ENCODE measurements at places on chromosomes 6 and 20.

DNA sequence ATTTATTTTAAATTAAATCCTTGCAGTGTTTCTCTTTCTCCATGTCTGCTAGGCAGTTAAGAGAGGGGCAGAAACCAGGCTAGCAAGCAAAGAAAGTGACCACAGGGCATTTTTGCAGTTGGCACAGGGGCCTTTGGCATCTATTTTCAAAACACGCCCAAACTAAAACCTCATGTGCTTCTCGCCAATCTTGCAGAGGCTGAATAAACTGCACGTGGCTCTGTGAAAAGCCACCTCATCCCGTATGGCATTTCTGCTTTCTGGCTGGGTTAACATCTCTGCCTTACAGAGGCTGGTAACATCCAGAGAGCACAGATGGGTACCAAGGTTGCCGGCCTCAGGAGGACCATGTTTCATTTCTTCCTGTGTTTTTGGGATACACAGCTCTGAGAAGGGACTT lies 54.6 kb downstream of the GJA10 start:
- no peak for DNase-seq

DNA sequence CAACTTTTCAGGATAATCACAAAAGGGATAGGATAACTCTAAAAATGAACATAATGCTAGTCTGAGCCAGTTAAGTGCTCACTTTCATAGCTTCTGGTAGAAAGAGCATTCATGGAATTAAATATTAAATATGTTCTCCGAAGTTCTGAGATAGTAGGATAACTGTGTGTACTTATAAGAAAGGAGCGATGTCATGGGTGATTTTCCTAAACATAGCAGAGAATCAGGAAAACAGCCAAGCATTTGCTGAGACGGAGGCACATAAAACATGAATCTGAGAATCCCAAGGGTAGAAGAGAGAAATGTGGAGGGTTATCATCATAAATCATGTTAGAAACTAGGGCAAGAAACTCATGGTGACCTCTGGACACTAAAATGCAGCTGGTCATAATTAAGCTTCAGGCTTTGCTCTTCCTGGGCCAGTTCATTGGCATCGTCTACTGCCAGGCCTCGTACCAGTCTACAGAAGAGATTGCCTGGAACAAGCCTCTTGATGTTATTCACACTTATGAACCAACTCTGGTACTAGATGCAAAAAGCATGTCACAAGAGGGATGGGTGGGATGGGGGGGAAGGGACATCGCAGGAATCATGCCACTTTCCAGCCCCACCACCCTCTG lies 436.6 kb downstream of the PRKN start:
- DNase-seq: no peak

DNA sequence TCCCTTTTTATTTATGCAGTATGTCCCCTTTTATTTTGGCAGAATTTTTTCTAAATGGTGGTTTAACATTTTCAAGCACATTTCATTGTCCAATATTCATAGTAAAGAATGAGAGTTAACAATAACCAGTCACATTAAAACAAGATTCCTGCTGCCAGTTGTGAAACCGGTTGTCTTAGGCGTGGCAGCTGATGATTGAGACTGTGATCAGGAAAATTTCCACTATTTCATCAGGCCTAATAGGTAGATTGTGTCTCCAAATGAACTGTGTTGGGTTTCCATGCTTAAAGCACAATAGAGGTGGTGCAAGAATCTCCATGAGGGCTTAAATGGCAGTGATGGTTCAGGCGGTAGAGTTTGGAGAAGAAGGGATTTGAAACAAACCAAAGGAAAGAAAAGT lies 15.3 kb downstream of the PRDM1 start:
- no peak for DNase-seq

DNA sequence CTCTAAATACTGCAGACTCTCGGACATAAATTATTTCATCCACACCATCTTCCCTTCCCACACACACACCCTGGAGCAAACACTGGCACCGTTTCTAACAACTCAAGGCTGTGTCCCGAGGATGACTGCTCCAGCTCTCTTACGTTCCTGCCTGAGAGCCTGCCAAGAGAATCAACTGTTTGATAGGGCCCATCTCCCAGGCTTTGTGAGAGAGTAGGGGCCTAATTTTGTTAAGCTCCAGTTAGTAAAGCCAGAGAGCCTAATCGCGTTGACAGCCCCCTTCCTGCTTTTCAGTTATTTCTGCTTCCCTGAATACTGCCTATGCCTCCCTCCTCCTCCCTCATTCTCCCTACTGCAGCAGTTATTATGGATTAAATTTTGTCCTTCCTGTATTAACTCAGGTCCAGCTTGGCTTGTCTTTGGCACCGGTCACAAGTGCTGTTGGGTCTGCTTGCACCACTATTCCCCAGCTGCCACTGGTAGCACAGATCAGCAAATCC lies 118.1 kb upstream of the TMEM181 start:
- DNase-seq: no peak

GRCh38 chr20:64042054-64042781 lies 6.2 kb downstream of the C20orf204 start:
- DNase-seq: no peak

DNA sequence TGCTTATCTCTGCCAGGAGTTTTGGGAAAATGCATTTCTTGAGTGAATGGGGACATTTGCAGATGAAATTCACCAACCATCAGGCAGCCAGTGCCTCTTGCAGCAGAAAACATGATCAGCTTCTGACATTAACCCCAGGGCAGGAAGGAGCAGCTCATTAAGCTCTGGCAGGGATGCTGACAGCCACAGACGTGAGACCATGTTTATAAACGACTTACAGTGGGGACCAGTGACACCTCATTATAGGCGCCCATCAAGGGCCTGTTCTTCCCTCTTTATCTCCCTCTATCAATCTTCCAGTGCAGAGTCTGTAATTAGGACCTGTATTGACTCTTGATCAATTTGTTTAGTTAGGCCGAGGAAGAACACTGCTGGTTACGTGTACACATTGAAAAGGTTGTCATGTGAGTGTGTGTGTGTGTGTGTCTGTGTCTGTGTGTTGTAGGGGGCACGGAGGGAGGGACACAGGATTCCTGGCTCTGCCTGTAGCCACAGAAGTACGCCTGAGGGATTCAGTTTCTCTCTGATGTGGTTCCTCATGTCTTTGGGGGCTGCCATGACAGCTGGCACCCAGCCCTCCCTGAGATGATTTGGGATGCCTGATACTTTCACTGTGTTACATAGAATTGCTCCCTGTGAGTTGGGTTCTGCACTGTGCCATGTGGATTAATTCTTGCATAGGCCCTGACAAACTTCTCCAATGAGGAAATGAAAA lies 428.4 kb upstream of the CHD6 start:
- DNase-seq: no peak

DNA sequence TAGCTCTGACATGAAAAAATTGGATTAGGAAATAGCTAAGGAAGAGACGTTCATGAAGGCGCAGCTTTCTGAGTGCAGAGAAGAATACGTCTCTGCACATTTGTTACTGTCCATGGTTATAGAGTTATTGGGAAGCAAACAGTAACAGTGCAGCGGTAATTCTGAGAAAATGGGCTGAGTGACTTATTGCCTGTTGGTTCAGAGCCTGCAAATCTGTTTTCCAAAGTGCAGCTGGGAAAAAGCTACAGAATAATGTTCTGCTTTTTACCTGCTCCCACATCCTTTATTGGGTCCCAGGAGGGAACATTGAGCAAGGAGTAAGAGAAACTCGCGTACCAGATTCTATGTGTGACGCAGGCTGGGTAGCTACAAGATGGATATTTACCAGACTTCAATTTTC lies 160.2 kb downstream of the BTBD3 start:
- DNase-seq: no peak

DNA sequence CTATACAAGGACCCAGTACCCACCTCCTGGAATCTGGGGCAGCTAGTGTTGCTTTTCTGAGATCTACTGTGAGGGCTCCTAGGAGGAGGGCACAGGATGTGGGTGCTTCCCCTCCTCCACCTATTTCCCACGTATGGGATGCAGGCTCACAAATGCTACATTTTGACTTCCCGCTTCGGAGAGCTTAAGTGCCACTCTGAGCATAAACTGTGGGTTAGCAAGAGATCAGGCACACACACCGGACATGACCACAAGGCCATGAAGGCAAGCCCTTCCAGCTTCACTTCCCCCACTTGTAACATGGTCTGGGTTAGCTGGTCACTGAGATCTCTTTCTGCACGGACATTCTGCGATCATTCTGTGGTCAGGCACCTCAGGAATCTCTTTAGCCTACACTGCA lies 15.7 kb upstream of the TGM3 start:
- no peak for DNase-seq

- DNase-seq: no peak
Observed at GRCh38 chr20:11143481-11143880, 469.7 kb upstream of the JAG1 start.

- no peak for DNase-seq
Observed at GRCh38 chr6:107815846-107816245, 8.3 kb downstream of the SCML4 start.

GRCh38 chr6:56292505-56293181 lies 45.3 kb upstream of the COL21A1 start:
- no peak for DNase-seq

DNA sequence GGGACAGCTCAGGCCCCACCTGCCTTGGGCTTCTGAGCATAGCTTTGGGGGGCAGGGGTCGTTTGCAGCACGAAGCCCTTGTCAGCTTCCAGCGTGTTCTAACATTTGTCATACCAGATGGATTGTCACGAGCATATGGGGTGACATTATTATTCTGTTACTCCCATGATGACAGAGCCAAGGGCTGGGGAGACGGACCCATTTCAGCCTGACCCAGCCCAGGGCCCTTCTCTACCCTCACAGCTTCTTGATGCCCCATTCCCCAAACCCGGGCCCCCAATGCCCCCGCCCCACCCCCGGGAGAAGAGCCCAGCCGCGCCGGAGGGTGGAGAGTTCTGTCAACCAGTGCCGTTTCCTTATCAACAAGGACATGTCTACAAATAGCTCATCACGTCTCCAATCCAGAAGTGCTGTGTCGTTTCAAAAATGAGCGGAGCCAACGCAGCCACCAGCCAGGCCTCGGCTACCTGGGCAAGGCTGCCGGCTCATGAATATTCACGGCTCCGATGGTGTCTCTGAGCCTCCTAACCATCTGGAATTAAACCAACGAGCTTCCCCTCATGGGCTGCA lies 9.6 kb upstream of the CHRNA4 start:
- no peak for DNase-seq

DNA sequence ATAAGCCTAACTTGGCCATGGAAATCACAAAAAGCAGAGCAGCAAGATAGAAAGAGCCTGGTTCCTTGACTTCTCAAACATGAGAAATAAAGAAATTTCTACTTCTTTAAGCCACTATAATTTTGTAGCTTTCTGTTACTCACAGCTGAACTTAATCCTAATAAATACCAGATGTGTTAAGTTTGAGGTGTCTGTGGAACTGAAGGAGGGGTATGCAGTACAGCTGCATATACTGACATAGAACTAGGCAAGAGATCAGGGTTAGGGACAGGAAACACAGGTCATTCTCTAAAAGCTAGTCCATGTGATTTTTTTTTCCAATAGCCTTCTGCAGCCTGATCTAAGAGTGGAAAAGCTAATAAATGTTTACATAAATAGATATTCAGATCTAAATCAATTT lies 123.9 kb downstream of the COL12A1 start:
- DNase-seq: no peak

- DNase-seq: no peak
Observed at GRCh38 chr6:48505621-48506020, 394.6 kb upstream of the PTCHD4 start.

DNA sequence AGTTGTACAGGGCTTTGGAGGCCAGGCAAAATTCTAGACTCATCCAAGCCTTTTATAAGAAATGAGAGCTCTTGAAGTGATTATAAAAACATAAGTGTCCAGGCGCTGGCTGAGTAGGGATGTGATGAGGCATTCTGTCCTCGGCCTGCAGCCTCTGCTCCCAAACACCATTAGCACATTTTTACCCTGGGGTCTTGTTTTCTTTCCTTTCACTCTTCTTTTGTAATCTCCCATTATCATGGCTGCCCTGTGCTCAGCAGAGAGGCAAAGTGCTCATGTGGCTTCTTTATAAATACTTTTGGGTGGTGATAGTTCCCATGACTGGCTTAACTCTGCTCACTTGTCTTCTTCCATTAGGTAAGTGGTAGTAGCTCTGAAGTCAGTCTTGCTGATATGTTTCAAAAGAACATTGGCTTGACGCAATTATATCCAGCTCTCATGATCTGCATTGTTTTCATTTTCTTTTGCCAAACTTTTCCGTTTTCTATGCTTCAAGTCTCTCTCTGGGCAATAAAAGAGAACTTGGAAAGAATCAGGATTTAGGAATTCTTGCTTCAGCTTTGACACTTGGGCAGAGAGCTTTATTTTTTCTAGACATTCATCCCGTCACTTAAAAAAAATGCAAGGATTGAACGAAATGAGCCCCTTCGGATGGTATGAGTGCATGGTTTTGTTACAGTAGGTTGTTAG lies 61.1 kb downstream of the CAP2 start:
- DNase-seq: no peak

- DNase-seq: no peak
Observed at GRCh38 chr6:44935693-44936300, 392.3 kb upstream of the RUNX2 start.

GRCh38 chr6:11931296-11932035 lies 80.6 kb upstream of the HIVEP1 start:
- DNase-seq: no peak

GRCh38 chr20:4775322-4776078 lies 53.8 kb downstream of the PRND start:
- DNase-seq: no peak

DNA sequence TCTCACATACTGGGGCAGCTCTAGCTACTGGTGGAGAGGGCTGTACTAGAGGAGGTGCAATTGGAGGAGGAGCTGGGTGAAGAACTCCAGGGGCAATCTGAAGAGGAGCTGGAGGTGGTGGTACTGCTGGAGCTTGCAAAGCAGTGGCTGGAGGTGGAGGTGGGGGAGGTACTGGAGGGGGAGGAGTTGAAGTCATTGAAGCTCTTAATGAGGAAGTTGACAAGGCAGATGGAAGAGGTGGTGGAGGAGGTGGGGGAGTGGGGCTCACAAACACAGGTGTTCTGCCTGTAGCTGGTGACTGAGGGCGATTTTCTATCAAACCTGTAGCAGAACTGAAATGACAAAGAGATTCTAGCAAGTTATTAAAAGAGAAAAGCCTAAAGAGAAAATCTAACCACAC lies 77.6 kb downstream of the WASF1 start:
- no peak for DNase-seq

GRCh38 chr6:12490351-12490903 lies 200.3 kb downstream of the EDN1 start:
- no peak for DNase-seq

DNA sequence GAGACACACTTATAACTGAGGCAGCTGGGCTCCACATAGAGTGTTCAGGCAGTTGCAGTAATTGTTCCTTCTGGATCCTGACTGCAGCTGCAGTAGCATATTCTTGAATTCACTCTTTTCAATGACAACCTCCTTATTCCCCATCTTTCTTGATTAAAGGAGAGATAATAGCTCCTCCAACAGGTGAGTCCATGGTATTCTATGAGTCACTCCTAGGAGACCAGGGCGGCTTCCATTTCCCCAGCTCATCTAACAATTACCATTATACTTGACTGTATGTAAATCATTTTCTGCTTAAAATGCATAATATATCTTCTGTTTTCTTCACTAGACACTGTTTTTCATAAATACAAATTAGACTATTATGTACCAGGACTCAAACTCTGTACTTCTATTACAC lies 62.4 kb downstream of the TENT5A start:
- DNase-seq: no peak

GRCh38 chr6:149109397-149110070 lies 208.0 kb upstream of the TAB2 start:
- DNase-seq: no peak
